ENCODE measurements at places on chromosomes 5 and 9. TPM values are rescaled to one million over a fixed set of nuclear protein-coding genes. Genes with fewer than 3 reads are reported as not detected.

The SLC27A6 gene
- not detected for total RNA-seq

The RMI1 gene
- total RNA-seq: 3.8 TPM

DNA sequence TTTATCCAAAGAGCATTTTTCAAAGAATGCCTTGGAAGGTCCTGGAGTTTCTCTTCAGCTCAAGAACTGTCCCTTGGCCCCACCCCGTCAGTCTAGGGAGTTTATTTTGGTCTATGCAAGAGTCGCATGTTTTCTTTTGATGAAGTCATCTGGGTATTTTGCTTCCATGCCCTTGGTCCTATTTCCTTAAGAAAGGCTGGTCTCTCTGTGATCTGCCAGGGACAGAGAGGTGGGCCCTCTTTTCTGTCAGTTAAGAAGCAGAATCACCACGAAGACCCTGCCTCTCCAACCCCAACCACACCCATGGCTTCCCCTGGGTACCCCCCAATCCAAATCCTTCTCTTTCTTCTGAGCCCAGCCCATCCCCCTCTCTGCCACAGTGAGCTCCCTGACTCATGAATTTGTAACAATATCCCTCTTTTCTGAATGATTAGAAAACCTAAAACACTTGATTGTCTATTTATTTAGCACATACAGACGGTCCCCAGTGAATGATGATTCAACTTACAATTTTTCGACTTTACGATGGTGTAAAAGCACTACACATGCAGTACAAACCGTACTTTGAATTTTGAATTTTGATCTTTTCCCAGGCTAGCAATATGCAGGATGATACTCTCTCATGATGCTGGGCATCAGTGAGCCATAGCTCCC is 163.5 kb upstream of the ADRA1B start:
- no peak for DNase-seq

DNA sequence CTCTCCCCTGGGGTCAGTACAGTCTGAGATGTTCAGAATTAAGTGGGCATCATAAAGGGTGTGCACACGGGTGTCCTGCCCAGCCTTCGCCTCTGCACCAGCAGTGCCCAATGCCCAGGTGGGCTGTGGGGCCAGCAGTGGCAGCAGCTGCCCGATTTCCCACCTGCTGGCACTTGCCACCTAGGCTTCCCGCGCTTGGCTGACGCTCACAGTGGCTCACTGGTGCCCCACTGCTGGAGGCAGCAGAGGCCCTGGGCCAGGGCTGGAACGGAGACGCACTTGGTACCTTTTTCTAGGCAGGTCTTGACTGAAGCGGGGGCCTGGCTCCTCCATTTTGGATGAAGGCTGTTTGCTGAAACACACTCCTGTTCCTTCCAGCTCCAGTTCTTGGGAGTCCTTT is 17.0 kb downstream of the MRNIP start:
- DNase-seq: no peak

The GFPT2 gene
- 10.6 TPM for total RNA-seq

The ALDOB gene
- not detected for total RNA-seq

DNA sequence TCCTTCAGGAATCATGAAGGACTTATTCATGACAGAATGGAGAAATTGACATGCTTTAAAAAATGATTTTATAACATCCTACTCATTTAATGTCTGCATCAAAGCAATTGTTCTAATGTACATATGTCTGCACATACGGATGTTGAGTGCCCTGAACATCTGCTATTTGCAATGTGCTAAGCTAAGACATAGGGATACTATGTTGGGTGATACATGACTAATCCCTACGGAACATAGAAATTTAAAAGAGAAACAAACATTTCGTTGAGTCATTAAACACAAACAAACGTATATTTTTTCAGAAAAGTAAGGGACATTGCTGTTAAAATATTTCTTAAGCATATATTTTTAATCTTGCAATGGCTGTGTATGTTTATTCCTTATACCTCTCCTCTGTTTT is 686.5 kb upstream of the ADAMTS16 start:
- no peak for DNase-seq

DNA sequence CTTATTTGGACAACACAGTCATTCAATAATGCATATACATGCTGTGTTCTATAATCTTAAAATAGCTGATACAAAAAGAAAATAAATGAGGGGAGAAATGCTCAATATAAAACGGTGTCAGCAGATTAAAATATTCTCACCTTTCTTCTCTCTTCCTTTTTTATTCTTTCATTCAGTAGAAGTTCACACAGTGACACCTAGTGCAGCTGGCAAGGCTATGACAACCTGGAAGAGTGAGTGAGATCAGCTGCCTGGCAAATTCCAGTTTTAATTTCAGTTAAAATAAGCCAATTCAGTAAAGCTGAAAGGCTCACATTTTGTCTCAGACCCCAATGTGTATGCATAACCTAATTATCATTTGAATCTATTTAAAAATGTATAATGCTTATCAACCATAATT is 150.3 kb downstream of the RASEF start:
- no peak for DNase-seq

The RNF208 gene
- 0.40 TPM for total RNA-seq

DNA sequence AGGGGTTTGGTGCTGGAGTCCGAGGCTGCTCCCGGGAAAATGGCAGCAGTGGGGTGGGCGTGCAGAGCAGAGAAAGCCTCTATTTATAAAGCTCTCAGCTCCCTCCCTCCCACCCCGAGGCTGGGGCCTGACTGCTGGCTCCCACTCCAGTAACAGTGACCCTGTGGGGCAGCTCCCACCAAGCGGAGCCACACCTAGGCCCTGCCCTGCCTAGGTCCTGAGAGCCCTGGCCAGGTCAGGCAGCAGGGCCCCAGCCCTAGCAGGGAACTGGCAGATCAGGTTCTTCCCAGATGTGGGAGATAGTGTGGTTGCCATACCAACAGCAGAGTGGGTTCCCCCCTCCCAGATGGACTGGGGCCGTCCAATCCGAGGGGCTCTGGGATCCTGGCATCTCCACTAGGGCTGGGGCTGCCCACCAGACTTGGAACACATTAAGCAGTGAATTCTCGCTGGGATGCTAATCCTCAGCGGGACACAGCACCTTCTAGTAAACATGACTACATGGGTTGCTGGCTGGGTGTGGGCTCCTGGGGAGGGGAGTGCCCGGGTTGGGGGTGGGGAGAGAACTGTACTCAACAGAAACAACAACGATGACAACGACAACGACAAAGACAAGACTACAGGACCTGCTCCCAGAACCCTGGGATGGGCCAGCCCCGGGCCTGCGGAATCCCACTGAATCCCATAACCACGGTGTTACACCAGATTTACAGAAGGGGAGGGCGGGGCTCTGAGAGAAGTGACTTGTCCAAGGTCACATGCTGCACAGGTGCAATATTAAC is 1.5 kb downstream of the SH3GLB2 start:
- peak; percentile 45 for DNase-seq

The LCN6 gene
- total RNA-seq: not detected

GRCh38 chr5:151002250-151002649 is 18.1 kb upstream of the GPX3 start:
- peak; percentile 43 for DNase-seq

The UNC5A gene
- not detected for total RNA-seq

The OR2S2 gene
- total RNA-seq: not detected

The CCT5 gene
- total RNA-seq: 671 TPM

DNA sequence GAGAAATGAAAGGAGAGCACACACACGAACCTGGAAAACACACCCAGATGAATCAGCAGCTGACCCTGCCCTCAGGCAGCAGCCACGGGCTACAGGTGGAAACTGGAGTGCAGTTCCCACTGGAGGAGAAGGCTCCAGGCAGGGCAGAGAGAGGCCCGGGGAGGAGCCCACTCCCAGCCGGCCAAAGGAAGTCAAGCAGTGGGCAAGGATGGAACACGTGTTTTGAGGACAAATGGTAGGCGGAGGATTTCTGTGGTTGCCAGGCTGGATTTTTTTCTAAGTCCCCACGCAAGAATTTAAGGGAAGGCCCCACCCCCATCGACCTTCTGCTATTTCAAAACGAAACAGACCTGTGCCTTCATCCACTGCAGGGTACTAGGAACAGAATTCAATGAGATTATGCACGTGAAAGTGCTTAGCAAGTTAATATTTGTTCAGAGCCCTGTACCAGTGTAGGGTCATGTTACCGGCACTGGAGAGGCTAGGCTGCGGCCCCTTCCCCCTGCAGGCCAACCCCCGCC is 6.8 kb downstream of the EPB41L4B start:
- no peak for DNase-seq

DNA sequence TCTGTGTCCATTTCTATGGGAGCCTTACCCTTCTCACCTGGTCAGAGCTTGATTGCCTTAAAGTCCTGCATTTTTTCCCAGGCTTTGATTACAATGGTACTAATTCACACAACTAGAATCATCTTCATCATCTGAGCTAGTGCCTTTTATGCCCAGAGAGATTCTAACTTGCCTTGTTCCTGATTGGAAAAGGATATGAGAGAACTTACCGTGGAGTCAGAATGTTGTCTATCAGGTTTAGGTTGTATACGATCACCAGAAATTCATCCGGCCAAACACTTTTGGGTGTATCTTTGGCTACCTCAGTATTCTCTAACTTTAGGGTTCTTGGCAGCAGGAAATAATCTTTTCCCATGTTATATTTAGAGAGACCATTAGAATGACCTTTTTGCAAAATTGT is 71.7 kb downstream of the AOPEP start:
- DNase-seq: no peak

DNA sequence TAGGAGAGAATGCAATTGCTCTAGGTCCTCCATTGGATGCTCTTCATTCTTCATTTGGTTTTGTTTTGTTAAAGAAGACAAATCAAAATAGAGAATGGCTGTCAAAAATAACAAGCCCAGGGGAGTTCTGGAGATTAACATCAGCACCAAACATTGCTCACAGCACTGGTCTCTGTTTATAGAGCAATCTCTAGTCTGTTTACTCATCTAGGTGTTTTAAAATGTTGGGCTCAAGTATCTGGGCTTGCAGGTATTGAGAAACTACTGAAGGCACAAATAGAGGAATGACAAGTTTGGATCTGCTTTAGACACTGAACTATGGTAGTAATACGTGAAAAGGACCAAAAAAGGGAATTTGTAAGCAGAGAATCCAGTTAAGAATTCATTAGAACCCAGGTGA is 77.0 kb upstream of the TMC1 start:
- no peak for DNase-seq

The CNTFR gene
- 0.17 TPM for total RNA-seq

- no peak for DNase-seq
These were observed 33.9 kb upstream of the MAN2A1 start for GRCh38 chr5:109655841-109656240.

The CMYA5 gene
- total RNA-seq: 0.29 TPM

DNA sequence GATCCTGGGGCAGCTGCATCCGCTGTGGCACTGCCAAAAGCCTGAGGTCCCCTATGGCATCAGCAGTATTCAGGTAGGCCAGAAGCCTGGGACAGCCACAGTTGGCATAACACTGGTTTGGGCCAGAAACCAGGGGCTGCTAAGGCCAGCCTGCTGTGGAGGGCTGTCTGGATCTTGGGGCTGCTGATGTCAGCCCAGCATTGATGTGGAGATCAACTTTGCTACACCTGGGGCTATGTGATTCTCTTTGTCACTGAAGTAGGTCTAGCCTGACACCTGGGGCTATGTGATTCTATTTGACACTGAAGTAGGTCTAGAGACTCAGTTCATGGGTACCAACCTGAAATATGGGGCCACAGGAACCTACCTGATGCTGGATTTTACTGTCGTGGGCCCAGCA is 411.5 kb downstream of the RASEF start:
- no peak for DNase-seq

The CTXN3 gene
- total RNA-seq: not detected

The IFNA2 gene
- total RNA-seq: not detected

- DNase-seq: no peak
These were observed 714.0 kb downstream of the SEMA5A start for GRCh38 chr5:8831854-8832253.

The NDOR1 gene
- 11.1 TPM for total RNA-seq

DNA sequence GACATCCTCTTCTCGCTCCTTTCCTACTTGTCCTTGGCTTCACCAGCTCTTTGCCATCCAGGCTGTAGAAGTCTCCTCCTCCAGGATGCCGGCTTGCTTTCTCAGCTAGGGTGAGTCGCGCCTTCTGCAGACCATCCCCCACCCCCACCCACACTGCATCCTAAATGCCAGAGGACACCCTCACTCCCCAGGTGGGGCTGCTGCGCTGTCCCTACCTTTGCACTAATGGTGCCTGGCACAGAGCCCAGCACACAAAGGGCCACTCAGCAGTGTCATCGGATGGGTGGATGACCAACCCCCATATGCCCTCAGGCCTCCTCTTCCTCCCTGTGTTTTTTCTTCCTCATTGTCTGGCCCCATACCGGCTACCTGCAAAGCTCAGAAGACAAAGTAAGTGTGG is 14.8 kb downstream of the IL9 start:
- DNase-seq: no peak

- no peak for DNase-seq
These were observed 282.6 kb downstream of the ZNF608 start for GRCh38 chr5:124463851-124464250.

- DNase-seq: no peak
These were observed 207.9 kb upstream of the EFNA5 start for GRCh38 chr5:107878661-107879060.

GRCh38 chr5:76594107-76594506 is 29.1 kb downstream of the F2RL2 start:
- DNase-seq: no peak

The C5orf58 gene
- not detected for total RNA-seq

The FRRS1L gene
- not detected for total RNA-seq

DNA sequence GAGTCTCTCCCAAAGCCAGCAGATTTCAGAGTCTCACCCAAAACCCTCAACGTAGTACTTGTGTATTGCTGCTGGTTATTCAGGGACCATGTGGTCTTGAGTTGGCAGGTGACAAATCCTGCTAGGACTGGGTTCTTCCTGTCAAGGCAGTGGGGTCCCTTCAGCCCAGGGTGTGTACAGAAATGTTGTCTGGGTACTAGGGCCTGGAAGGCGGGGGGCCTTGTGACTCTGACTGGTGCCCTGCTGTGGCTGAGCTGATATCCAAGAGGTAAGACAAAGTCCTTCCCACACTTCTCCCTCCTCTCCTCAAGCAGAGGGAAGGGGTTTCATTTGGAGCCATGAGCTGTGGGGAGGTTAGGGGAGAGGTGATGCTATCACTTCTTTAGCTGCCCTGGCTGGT is 58.8 kb downstream of the GABRA6 start:
- no peak for DNase-seq

GRCh38 chr5:142900927-142901326 is 130.8 kb downstream of the ARHGAP26 start:
- no peak for DNase-seq

GRCh38 chr9:3856592-3856991 is 330.8 kb upstream of the RFX3 start:
- no peak for DNase-seq

DNA sequence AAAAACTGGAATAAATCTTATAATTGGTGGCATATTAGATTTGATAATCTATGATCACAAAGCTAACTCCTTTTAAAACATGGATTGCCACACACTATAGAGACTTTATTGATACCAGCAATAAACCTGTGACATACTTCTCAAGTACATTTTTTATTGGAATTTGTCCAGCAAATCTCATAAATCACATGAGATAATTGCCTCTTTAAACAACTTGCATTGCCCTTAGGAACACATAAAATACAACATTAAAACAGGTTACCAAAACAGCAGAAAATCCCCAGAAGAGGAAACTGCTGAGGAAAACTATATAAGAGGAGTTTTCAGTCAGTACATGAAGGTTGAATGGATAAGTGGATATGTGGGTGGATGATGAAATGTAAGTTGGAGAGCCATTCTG is 124.6 kb downstream of the SNCAIP start:
- no peak for DNase-seq
